ENCODE measurements at places on chromosomes 2 and 18.

DNA sequence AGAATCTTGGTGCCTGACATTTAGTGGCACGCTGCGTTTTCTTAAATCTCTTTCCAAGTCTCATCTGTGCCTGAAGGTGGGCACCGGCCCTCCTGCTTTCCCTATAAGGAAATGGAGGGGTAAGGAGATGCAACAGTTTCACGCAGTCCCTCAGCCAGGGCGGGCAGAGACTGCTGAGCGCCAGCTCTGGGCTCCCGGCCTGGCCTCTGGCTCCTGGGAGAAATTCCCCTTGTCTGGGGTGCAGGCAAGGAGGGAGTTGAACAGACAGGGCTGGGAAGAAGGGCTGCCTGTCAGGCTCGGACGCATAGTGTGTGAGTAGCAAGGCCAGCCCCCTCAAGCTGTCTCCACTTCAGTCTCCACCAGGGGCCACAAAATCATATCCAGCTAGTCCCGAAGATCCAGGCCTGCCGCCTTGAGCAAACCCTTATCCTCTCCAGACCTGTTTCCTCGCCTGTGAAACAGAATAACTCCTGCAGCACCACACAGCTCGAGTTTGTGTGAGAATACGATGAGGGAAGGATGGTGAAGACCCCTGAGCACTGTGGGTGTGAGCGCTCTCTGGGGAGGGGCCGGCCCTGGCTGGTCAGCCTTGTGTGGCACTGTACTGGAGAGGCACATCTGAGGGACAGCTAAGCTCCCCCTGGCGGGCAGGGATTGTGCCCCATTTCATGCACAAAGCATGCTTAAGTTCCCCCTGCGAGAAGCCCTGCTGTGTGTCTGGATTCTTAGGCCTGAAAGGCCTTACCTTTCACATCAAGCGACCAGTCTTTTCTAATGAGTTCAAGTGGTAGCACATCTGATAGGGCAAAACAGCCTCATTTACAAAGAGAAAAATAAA, 33.8 kb downstream of the SDC1 start:
- DNase-seq: no peak

DNA sequence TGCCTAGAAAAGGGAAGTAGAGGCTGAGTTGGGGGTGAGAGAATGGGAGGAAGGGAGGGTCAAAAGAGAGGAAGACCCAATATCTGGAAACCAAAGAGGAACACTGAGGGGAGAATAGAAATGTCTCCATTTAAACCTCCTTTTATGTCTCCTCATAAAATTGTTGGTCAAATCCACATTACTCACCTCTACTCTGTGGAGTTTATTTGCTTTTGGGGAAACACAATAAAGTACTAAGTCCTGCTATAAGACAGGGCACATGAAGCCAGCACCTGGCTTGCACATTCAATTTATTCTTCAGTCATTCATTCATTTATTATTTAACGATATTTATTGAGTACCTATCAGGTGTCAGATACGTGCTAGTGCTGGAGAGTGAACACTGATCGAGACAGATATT, 60.3 kb upstream of the NFE2L2 start:
- DNase-seq: no peak

- DNase-seq: no peak
These were observed 59.3 kb downstream of the LRRFIP1 start for GRCh38 chr2:237686659-237687136.

- no peak for DNase-seq
These were observed 16.0 kb downstream of the NEB start for GRCh38 chr2:151718247-151718646.

GRCh38 chr2:150479075-150479915, 8.2 kb downstream of the RND3 start:
- no peak for DNase-seq

- DNase-seq: no peak
These were observed 793 bp downstream of the NR4A2 start for GRCh38 chr2:156331572-156332283.

GRCh38 chr2:2575181-2575577, 244.1 kb upstream of the MYT1L start:
- DNase-seq: no peak

GRCh38 chr2:230152334-230152733, 67.5 kb downstream of the SP110 start:
- DNase-seq: no peak

GRCh38 chr2:129469871-129470270, 509.6 kb upstream of the RAB6C start:
- DNase-seq: no peak

- no peak for DNase-seq
These were observed 30.2 kb downstream of the MAP3K2 start for GRCh38 chr2:127357591-127357990.

DNA sequence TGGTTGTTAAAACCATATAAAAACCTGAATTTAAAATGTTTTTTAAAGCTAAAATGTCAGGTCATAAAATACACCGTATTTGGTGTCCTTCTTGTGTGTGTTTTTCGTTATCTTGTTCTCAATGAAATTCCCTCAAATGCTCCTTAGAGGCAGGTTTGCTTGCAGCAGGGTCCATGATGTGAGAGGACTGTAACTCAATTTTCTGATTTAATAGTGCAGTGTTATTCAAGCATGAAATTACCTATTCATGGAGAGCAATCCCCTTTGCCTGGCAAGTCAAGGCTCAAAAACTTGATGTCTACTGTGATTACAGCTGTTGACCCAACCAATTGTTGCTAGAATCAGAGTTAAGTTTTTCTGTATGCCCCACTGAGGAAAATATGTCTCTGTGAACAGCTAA, 318.2 kb downstream of the GALNT13 start:
- DNase-seq: no peak

GRCh38 chr2:503288-503999, 173.8 kb downstream of the TMEM18 start:
- DNase-seq: no peak

DNA sequence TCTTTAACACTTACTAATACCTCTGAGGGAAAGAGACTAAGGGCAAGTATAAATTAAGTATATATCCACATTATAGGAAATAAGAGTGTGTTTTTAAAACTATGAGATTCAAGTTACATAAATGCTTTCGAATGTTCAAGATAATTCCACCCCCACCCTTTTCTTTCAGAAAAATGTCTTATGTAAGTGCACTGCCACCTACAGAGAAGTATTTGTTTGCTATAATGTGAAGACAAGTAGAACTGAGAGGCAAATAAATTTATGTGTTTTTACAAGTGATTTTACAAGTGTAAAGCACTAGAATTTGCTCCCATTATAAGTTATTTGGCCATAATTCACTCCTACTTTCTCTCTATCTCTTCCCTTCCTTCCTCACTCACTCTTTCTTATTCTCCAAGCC, 99.9 kb upstream of the CRACDL start:
- DNase-seq: no peak

DNA sequence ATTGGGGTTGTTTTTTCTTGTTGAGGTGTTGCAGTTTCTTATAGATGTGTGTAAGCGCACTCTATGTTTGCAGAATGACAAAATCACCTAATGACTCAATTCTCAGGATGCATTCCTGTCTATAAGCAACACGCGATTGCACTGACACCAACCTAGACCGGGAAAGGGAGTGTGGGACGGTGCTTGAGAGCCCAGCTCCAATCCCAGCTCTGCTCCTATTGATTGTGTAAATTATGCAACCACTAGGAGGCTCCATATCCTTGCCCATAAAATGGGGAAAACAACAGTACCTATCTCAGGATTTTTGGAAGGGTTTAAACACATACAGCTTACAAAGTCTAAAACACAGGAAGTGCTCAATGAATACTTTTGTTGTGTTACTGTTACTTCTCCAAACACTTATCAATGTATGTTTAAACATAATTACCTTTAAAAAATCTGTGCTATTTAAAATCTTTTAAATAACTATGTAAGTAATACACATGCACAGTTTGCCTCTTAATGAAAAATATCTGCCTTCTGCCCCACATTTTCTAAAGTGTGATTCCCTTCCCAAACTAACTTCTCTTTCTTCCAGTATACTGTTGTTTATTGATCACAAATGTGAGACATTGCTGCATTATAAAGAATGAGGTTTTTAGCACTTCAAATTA, 132.5 kb downstream of the SPHKAP start:
- DNase-seq: no peak

GRCh38 chr2:218398437-218399390, 954 bp upstream of the CTDSP1 start:
- DNase-seq: peak; percentile 58

DNA sequence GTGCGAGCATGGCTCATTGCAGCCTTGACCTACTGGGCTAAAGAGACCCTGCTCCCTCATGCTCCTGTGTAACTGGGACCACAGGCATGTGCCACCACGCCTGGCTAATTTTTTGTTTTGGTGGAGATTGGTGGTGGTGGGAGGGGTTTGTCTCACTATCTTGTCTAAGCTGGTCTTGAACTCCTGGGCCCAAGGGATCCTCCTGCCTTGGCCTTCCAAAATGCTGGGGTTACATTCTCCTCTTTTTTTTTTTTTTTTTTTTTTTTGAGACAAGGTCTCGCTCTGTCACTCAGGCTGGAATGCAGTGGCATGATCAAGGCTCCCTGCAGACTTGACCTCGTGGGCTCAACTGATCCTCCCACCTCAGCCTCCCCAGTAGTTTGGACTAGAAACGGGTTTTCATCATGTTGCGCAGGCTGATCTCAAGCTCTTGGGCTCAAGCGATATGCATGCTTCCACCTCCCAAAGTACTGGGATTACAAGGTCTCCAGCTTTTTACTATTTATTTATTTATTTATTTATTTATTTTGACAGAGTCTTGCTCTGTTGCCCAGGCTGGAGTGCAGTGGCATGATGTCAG, 238.3 kb downstream of the MYCN start:
- DNase-seq: no peak

DNA sequence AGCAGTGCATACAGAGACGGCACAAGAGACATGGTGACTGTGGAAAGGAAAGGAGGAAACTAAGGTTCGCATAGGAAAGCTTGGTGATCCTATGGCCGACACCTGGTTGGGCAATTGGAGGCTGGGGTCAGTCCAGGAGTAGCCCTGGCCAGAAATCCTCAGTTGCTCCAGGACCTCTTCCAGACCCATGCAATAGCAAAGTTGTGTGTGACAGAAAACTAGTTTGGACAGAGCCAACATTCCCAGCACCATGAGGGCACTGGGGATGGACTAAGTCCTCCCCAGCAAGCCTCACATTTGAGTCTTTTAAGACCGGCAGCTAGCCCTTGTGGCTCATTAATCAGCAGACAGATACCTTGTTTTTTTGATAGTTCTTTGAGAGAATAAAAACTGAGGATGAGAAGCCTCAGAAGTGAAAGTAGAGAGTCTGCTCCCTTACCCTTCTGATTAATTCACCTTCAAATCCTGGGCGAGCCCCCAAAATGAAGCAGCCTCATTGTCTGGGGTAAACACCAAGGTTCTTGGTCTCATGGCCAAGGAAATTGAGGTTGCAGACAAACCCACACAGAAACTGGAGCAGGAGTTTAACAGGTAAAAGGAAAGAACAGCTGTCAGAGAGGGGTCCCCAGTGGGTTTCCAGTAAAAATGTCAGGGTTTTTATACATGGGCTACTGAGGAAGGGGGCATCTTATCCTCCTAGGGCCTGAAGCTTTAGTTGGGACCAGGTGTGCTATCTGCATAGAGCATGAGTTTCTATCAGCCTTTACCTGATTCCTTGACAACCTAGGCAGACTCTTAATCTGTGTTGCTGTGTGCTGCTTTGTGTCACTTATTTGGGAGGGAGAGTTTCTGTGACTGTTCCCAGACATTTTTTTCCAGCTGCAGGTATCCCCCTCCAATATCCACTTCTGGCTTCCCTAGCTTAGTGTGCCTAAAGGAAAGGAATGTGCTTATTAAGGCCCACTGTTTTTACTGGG, 39.1 kb downstream of the STK17B start:
- DNase-seq: peak; percentile 51

GRCh38 chr2:133442393-133442792, 125.9 kb downstream of the NCKAP5 start:
- DNase-seq: no peak

DNA sequence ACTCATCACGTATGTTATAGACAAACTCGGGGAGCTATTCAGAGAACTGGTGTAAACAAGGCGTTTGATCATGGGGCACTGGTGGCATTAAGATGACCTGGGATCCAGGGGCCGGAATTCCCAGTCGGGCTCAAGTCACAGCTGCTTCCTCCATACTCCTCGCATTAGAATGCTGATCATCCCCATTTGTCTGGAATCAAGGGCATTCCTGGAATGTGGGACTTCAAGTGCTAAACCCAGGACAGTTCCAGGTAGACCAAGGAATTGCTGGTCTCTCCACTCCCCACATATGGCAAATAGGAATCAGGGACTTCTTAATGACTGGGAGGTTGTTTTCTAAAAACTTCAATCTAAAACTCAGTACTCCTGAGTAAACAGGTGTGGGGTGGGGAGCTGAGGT, 355.7 kb upstream of the RAB6C start:
- DNase-seq: no peak

GRCh38 chr2:141207036-141207385, 923.8 kb downstream of the LRP1B start:
- no peak for DNase-seq

- DNase-seq: peak; percentile 42
These were observed 7.5 kb downstream of the GALNT1 start for GRCh38 chr18:35588995-35589394.

GRCh38 chr2:149387411-149387810, 57.0 kb downstream of the LYPD6 start:
- DNase-seq: no peak

GRCh38 chr2:119486196-119486827, 38.0 kb downstream of the SCTR start:
- no peak for DNase-seq

DNA sequence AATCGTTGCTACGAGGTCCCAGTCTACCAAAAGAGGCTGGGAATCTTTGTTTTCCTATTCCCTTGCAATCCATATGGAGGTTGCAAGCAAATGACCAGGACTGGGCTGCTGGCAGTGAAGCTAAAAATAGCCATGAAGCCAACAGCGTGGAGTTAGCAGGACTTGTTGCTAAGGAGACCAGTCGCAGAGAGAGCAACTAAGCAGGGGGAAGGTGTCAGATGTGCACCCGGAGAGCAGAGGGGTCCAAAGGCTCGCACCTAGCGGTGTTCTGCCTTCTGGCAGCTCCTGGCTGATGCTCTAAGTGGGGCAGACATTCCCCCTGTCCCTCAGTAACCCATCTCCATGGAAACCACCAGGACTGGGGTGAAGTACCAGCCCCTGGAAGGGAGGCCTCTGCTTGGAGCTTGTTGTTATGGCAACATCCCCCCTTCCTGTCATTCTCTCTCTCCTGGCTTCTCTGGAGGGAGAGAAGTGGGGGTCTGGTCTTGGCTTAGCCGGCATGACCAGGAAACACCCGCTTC, 84.6 kb downstream of the DNMT3A start:
- no peak for DNase-seq

DNA sequence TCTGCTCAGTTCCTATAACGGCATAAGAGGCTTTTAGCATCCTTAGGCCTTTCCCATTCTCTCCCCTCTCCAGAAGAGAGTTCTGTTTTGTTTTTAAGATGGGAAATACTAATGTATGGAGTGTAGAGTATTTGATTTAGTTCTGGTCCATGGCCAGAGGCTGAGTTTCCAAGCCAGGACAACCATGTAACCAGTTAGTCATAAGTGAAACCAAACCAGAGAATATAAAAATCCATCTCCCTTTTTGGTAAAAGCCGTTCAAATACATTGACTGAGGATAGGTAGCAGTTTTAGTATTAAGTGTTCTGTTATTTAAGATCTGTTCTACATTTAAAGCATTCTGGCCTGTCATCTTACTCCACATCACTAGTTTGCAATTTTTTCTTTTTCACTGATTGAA, 3.1 kb downstream of the PSMD1 start:
- DNase-seq: no peak

All from stimulated activated CD4-positive, alpha-beta T cell treated with anti-CD3 and anti-CD28 coated beads, Interleukin-4, amount 100 ng/mL, for 4 hours (primary cell).